ENCODE measurements at places on chromosomes 12 and 14.
A peak's percentile ranks its signal among the peaks of the same experiment; 100 is the strongest.

GRCh38 chr12:1474574-1475153 lies 119.7 kb downstream of the FBXL14 start:
- DNase-seq, result no peak

GRCh38 chr12:57611108-57611826 lies at the start of gene ARHGEF25:
Gene ARHGEF25, plus strand, starts transcription at chr12:57611435. Its CDS starts 460 bp downstream, at chr12:57611895.
- DNase-seq, result peak; percentile 81

- no peak for DNase-seq
These were observed 20.1 kb upstream of the CRADD start for GRCh38 chr12:93657071-93657470.

- DNase-seq, result no peak
These were observed 451.8 kb upstream of the TBX3 start for GRCh38 chr12:115135800-115136211.

DNA sequence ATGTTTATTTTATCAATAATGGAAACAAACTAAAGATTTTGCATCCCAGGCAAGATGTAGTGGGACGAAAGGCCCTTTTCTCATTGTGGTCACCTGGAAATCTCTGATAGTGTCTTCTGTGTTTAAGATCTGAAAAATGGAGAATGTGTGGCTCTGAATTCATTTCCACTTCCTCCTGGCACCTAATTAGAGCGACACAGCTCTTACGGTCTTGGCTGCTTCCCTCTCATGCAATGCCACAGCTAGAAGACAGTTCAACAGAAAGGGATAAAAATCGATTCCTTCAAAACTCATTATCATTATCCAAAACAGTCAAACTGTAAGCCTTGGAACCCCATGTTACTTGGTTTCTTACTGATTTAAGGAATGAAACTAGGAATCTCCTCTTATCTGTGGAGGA lies 9.3 kb downstream of the ST8SIA1 start:
- DNase-seq, result no peak

GRCh38 chr12:25979059-25979458 lies 20.6 kb downstream of the RASSF8 start:
- no peak for DNase-seq

GRCh38 chr14:94560291-94560665 lies 964 bp upstream of the SERPINA4 start:
- no peak for DNase-seq

GRCh38 chr12:19830446-19830845 lies 391.2 kb downstream of the AEBP2 start:
- DNase-seq, result no peak

DNA sequence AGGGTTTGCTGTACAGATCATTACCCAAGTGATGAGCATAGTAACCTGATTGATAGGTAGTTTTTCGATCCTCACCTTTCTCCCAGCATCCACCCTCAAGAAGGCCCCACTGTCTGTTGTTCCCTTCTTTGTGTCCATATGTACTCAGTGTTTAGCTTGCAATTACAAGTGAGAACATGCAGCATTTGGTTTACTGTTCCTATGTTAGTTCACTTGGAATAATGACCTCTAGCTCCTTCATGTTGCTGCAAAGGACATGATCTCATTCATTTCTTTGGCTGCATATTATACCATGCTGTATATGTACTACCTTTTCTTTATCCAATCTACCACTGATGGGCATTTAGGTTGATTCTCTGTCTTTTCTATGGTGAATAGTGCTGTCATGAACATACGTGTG lies 181.6 kb upstream of the FOXG1 start:
- no peak for DNase-seq

DNA sequence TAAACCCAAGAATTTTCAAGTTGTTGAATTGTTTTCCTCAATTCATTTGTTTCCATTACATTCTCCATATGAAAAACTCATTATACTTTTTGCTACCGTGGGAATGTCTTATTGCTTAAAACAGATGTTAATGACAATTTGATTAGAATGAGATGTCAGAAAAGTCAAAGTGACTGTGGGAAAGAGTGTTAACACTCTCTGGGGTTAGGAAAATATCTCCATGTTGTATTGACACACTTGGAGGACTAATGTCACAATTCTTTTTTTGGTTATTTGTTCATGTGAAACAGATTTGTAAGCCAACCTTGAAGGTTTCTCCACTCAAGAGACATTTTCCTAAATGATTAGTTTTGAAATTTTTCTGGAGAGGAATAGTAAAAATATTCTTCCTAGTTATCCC lies 47.2 kb upstream of the CMAS start:
- no peak for DNase-seq

DNA sequence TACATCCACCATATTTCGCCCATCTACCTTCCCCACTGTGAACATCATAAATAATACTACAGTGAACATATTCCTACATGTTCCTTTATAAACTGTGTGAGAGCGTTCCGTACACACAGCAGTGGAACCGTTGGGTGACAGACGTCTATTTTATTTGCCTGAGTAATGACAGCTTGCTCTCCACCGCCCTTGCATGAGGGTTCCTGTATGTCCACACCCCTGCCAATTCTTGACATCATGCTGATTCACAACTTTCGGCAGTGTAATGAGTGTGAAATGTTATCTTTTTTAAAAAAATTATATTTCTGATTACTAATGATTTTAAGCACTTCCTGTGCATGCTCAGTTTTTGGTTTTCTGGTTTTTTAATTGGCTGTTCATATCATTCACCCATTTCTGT lies 4.3 kb upstream of the RAD52 start:
- no peak for DNase-seq

- no peak for DNase-seq
These were observed 37.6 kb downstream of the BCAT1 start for GRCh38 chr12:24911271-24911791.

DNA sequence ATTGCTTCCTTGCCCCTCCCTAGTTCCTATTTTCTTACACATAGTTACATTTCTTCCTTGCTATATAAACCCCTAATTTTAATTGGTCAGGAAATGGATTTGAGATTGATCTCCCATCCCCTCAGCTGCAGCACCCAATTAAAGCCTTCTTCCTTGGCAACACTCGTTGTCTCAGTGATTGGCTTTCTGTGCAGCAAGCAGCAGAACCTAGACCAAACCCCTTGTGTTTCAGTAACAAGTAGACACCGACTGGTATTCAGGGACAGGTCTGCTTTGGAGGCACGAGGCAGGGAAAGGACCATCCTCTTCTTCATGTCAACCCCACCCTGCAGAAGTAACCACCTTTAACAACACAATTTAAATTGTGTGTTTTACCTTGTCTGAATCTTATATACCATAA lies 152.6 kb downstream of the RPAP3 start:
- DNase-seq, result no peak

DNA sequence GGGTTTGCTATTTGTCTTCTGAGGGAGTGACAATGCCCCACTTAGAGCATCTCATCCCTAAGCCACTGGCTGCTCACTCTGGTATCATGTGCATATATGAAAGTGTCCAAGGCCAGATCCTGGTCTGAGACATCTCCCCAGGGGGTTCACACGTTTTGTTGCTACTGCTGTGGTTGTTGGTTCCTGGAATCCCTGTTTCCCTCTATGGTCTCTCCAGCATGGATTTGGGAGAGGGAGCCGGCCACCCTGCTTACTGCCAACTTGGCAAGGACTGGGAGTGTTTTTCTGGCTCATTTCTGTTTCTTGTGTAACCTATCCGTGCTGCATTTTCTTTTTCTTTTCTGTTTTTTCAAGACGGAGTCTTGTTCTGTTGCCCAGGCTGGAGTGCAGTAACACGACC lies 101.3 kb upstream of the MAX start:
- no peak for DNase-seq

DNA sequence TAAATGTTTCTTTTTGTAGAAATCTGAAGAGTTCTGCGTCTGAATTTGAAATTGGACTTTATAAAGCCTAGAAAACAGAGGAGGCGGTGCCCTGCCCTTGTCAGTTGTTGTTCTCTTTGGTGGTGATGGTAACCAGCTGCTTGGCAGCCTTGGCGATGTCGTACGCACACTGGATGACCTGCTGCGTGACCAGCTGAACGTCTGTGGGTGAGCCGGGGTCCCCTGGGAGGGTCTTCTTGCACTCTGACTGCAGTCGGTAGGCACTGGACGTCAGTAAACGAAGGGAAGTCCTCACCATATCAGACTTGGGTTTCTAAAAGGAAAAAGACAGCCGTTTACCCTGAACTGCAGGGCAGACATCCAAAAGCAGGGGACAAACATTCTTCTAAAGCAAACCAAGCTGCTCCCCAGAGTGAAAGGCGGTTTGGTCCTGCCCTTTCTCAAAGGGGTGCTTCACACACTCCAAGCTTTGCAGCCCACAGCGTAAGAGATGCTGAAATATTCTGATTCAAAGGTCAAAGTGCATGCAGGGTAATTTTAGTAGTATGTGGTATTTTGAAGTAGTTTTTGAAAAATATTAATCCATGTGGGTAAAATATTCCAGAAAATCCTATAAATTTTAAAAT lies 32.9 kb downstream of the TCHP start:
- no peak for DNase-seq

DNA sequence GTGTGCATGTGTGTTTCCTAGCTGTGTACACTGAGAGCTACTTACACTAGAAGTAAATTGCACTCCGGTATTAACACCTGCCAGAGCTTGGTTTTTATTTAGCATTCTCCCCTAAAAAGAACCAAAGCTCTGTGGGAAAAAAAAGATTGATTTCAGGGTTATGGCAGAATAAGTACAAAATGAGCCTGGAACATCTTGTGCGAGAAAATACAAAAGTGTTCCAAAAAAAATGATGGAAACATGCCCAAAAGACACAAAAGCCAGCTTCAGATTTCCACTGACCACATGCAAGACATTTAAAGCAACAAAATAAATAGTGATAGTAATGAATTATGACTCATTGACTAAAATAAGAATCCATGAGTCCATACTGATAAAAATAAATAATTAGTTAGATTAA lies 188.3 kb downstream of the GXYLT1 start:
- DNase-seq, result no peak

- DNase-seq, result no peak
These were observed 18.9 kb upstream of the POC1B start for GRCh38 chr12:89544681-89545184.

DNA sequence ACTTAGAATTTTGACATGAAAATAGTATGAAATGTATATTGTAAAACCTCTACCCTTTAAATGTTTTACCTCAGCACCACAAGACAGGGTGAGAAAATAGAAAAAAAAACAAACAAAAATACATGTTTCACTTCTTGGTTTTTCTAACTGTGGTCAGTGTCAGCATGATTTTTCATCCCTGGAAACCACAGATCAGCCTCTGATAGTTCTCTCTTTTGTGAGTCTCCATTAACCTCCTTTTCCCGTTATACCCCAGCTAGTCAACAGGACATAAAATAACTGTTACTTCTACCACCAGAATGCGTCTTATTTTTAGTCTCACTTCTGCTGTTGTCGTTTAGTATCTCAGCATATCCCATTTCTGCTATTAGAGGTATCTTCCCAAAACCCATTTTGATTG lies 48.3 kb upstream of the KCNMB4 start:
- no peak for DNase-seq

DNA sequence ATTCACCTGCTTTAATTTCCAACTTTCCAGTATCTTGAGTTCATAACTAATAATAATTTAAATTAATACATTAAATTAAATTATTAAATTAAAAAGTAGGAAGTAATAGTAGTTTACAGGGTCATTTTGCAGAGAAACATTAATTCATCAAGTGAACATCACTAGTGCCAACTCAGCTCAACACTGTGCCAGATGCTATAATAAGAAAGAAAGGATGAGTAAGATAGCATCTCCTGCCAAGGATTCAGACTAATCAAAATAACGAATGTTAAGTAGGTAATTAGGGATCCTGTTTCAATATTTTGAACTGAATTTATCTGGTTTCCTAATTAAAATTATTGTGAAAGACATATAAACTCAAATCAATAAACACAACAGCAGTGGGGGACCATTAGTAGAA lies 596.7 kb downstream of the SLC6A15 start:
- DNase-seq, result no peak

- no peak for DNase-seq
These were observed 19.1 kb downstream of the BBOF1 start for GRCh38 chr14:74038020-74038859.

GRCh38 chr12:9214534-9214933 lies 6.3 kb upstream of the PZP start:
- DNase-seq, result no peak

GRCh38 chr12:51521554-51522276 lies 69.3 kb upstream of the SCN8A start:
- DNase-seq, result no peak

DNA sequence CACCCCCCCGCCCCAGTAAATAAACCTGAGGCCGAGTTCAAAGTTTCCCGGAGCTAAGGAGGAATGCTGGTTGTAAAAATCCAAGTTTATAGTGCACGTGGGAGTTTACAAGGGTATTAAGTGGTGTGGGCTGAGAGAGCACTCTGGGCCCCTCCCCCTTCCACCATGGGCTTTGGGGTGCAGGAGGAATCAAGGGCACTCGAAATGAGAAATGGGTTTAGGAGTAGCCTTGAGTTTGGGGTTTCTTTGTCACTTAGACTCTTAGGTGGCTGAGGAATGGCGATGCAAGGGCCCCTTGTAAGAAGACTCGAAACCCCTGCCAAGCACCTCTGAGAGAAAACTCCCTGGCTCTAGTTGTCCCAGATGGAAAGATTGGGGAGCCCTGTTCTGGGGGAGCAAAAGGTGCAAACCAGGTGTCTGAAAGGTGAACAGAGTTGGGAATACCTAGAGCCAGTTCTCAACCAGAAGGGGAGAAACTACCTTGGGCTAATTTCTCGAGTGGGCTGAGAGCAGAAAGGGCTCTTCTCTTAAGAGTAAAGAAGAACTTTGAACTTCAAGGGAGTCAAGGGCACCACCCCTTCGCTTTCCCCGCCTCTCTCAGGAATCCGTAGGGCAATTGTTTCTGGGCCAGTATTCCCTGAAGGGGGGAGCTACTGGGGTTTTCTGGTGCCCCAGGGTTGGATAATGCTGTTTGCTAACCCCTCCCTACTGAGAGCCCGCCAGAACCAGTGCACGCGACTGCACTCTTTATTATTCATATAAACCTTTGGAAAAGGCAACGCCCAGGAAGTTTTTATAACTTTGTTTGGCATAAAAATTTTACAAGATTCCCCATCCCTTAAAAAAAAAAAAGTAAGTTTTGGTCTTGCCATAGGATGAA lies 4.0 kb upstream of the HOTAIR start:
- DNase-seq, result no peak

DNA sequence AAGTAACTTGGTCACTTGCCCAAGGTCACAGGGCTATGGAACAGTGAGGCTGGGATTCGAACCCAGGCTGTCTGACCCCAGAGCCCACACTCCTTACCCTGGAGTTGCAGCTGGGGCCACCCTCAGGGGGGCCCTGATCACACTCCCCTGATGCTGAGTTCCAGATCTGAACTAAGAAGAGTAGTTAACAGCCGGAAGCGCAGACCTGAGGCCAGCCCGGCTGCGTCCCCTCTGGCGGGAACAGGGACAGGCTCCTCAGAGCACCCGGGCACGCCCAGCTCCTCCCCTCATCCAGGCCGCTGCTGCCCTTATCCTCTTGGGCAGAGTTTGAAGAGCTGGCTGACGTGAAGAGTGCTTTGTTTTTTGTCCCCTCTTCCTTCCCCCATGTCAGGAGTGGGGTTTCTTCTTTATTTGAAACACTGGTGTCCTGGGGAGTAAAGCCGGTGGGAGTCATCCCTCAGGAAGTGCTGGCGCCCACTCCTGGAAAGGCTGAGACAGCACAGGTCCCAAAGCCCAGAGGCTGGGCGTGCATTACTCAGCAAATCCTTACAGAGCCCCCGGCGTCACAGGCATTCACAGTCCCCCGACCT lies 8.7 kb downstream of the PHB2 start:
- peak; percentile 90 for DNase-seq

- DNase-seq, result no peak
These were observed 172.8 kb downstream of the BCL11B start for GRCh38 chr14:99099051-99099787.

GRCh38 chr14:84493779-84494178 lies 1036.2 kb upstream of the FLRT2 start:
- DNase-seq, result no peak

GRCh38 chr14:103510724-103511693 lies 11.6 kb downstream of the CKB start:
- DNase-seq, result no peak
